DMS153 (cell line): ENCODE measurements at places on chromosomes 4 and X.
A peak's percentile ranks its signal among the peaks of the same experiment; 100 is the strongest.

GRCh38 chr4:55675196-55675793 is 39.2 kb upstream of the NMU start:
- peak; percentile 32 for DNase-seq

DNA sequence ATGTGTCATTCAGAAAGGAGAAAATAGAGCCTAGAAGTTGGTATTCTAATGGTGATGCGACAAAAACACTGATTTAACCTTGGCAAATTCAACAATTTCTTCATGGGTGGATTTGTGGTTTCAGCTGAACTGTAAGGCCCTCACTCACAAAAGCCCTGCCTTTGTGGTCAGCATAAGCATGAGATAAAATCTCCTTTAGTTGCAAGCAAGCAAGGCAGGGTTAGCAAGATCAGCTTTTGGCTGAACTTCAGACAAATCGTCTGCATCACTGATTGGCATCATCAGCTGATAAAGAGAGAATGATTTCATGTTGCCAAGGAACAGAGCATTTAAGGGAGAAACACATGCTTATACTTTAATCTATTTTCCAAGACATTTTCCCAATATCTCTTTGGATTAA is 2582.2 kb downstream of the PCDH7 start:
- DNase-seq = no peak

GRCh38 chr4:177109769-177110168 is 199.9 kb upstream of the NEIL3 start:
- no peak for DNase-seq

DNA sequence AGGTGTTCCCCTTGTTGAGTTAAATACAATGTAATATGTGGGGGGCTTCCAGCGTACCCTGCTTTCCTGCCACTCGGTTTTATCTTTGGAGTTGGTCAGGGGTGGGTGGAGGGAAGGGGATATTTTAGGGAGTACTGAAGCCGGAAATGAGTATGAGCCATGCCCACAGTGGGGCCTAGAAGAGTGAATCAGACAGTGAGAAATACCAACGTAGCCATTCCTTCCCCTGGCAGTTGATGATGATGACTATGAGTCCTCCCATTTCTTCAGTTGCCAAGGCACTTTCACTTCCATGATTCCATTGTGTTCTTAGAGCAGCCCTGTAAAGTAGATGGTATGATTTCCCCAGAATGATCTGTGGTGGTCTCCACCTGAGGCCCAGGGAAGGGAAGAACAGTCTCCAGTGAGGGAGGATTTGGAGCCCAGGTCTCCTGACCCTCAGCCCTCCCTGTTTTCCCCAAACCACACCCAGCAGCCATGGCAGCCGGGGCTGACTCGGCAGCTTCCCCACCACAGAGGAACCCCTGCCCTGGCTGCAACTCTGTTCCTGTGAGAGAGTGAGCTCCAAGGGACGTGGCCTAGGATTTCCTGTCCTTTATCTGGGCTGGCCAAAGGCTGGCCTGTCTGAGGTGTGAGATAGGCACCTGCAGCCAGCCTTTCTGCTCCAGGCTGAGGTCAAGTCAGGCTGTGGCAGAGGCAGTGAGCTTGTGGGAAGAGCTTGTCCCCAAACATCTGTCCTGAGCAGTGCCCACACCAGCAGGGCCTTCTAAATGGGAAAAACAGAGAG is 52.7 kb downstream of the STARD8 start:
- no peak for DNase-seq

GRCh38 chr4:73945674-73946449 is 36.0 kb downstream of the PF4 start:
- peak; percentile 43 for DNase-seq

DNA sequence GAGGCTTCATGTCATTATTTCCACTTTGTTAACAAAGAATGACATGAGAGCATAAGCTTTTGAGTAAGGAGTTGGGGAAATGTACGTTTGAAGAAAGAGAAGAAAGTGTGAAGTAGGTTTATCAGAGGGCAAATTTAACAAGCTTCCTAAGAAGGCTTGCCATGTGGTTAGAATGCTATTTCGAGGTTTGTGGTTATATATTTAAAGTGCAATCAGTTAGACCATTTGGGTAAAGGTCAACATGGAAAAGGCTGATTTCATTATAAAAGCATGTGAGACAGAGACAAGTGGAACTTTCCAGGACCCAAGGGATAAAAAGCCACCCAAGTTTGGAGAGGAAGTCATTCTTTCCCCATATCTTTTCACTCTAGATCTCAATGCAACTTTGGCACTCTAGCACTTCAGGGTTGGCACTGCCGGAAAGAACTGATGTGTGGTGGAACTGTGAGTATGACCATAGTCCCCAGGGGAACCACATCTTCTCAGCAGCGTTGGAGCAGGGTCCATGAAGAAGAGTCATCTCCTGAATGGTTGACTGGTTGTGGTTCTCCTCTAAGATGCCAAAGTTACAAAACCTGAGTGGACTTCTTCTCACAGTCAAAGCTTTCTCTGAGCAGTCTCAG is 529.9 kb downstream of the MID1IP1 start:
- no peak for DNase-seq

- DNase-seq = peak; percentile 85
Measured at GRCh38 chr4:152992027-152992426, 55.9 kb downstream of the FHDC1 start.

DNA sequence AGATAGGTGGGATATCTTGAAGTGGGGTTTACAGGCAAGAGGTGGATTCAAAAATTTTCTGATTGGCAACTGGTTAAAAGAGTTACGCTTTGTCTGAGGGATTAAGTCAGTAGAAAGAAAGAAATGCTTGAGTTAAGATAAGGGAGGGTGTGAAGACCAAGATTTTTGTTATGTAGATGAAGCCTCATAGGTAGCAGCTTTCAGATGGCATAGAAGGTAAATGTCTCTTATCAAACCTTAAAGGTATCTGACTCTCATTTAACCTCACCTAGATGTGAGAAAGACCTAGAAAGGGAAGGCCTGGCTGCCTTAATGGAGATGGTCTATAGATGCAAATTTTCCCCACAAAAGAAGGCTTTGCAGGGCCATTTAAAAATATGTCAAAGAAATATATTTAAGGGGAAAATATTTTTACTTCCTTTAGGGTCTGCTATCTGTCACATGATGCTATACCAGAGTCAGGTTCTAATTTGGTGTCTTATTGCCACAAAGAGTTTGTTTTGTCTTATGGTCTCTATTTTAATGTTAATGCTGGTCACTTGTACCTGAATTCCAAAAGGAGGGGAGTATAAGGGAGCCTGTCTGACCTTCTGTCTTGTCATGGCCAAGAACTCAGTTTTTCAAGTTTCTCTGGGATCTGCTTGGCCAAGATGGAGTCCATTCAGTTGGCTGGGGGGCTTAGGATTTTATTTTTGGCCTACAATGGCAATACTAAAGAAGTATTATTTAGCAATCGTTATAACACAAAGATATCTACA is 699.1 kb upstream of the AMOT start:
- no peak for DNase-seq

GRCh38 chr4:13169731-13170525 is 314.2 kb downstream of the RAB28 start:
- no peak for DNase-seq

- DNase-seq = no peak
Measured at GRCh38 chr4:123232439-123232838, 164.2 kb upstream of the SPRY1 start.

GRCh38 chr4:100566396-100566795 is 48.6 kb upstream of the EMCN start:
- DNase-seq = no peak

- no peak for DNase-seq
Measured at GRCh38 chrX:10660171-10660570, 39.8 kb upstream of the MID1 start.

GRCh38 chrX:120857240-120857639 is 18.4 kb downstream of the CT47B1 start:
- no peak for DNase-seq

DNA sequence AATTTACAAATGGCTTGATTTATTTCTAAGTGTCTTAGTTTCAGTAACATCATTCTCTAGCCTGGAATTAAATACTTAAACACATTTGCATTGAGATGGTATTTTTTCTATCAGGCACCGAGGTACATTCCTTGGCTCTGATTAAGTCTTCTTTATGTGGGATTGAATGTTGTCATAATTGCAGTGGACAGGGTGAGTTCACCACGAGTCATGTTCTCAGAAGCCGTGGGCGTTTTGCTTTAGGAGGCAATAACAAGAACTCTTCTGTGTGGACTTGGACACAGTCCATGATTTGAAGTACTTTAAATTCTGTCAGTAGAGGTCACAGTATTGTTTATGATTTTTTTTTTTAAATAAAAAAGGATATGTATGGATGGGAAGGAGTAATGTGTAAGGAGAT is 57.1 kb upstream of the EFHC2 start:
- DNase-seq = no peak

DNA sequence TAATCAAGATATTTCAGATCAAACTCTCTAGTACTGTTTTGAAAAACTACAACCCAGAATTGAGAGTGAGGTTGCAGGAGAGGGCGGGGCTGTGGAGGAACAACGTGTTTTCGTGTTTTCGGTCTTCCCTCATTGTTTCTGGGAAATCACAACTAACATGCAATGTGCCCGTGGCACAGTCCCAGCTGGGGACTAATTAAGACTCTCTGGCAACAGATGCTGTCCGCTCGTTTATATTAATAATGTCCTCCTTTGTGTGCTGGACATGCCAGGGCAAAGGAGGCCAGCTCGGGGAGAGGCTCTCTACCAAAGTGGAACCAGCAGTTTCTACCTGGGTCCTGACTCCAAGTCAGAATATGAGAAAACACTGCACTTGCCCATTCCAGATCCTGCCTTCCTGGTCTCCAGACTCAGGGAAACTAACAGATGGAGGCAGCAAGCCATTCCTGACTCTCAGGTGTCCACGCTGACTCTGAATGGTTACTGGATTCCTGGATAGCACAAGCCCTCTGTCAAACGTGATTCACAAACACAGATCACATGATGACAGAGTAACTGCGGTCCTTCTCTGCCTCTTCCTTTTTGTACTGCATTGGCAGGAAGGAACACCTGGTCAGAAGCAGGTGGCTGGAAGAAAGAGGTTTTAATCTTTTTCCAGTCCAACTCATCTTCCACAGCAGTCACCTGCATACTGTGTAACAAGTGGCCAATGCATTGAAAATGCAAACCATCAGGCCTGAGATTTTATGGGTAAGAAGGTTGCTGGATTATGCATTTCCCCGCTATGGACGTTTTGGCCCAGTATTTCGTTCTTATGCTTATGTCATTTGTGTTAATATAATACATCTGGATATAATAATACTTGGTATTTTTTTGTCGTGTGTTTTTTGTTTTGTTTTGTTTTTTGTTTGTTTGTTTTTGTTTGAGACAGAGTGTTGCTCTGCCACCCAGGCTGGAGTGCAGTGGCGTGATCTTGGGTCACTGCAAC is 65.0 kb downstream of the COQ2 start:
- DNase-seq = peak; percentile 79

DNA sequence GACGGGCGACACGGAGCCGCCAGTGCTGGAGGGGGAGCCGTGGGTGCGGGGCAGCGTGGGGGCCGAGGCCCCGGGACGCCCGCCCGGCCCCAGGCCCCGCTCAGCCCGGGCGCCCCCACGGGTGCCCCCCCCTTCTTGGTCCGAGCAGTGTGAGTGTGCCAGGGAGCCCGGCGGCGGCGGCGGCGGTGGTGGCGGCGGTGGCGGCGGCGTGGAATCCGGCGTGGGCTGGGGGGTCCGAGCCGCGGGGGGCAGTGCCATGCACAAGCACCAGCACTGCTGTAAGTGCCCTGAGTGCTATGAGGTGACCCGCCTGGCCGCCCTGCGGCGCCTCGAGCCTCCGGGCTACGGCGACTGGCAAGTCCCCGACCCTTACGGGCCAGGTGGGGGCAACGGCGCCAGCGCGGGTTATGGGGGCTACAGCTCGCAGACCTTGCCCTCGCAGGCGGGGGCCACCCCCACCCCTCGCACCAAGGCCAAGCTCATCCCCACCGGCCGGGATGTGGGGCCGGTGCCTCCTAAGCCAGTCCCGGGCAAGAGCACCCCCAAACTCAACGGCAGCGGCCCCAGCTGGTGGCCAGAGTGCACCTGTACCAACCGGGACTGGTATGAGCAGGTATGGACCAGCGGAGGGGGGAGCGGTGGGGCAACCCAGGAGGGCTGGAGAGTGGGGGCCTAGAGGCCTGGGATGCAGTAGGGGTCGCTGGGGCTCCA is 466 bp downstream of the DLG3 start:
- DNase-seq = no peak

DNA sequence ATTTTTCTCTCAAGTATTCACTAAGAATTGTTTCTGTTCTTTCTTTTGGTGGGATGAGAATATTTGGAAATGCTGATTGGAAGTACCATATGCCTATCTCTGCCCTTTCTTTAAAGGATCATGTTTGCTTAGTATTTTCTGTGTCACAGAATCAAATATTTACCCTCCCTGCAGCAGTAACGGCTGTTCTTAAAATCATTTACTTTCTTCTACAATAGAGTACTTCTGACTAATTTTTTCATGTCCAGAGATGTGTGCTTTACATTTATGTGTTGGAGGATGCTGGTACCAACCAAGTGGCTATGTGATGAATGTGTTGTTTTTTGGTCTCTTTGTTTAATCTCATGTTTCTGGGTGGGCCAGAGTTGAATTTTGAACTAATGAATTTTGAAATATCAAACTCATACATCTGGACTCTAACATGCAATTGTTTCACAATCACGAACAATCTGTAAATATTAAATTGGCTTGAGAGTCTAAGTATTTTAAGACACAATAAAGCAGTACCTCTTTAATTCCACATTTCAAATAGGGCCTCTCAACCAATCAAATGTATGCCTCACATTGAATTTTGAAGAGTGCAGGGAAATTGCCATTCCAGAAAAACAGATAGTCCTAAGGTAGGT is 59.4 kb upstream of the ARSJ start:
- peak; percentile 63 for DNase-seq

GRCh38 chr4:60400593-60400992 is 799.5 kb upstream of the ADGRL3 start:
- no peak for DNase-seq

DNA sequence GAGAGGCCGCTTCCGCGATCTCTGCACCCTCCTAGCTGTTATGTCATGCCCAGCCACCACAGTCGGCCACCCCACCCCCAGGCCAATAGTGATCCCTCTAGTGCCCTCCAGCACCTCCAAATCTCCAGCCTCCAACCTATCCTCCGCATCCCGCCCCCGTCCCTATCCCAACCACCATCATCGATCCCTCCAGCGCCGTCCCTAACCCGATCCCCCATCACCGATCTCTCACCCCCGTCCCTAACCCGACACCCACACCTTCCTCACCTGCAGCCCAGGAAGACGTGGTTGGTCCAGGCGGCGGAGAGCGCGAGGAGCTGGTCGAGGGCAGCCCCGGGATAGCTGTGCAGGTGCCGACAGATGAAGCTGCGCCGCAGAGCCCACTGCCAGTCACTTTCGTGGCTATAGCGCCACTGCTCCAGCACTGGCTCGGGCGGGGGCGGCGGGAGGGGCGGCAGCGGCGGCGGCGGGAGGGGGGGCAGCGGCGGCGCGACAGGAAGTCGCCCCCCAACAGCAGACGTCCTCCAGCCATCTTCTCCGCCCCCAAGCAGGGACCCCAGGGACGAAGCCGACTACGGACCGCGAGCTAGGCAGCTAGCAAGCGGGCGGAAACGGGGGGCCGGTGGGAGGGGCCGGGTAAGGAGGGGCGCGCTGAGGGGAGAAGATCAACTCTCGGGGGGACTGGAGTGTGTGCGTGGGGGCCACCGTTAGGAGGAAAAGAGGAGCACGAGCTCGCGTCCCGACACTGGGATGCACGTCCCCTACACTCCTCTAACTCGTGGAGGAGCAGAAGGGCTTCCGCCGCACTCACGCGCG is 552 bp downstream of the NKRF start:
- no peak for DNase-seq
